Activated naive CD4-positive, alpha-beta T cell treated with anti-CD3 and anti-CD28 coated beads for 36 hours (primary cell): ENCODE measurements at places on chromosomes 16 and 17. TPM values are rescaled to one million over a fixed set of nuclear protein-coding genes. Genes with fewer than 3 reads are reported as not detected.

DNA sequence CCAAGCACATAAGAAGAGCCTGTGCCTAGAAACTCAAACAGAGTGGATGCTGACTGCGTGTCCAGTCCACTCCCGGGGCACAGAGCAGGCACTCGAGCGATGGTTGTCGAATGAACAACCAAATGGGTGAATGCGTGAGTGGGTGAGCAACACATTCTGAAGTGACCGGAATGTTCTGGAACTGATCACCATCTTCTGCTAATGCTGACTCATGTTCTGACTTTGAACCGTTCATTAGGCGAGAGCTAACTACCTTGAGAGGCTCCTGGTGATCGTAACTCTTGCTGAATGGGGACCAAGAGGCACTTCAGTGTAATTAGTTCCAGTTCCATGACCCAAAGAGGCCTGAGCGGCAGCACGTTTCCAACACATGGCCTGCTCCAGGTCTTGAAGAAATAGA lies 37.9 kb downstream of the IRF8 start:
- H3K4me3 ChIP-seq, result peak overlapping the region; percentile 55
- peak overlapping the region; percentile 96 for H3K27ac ChIP-seq
- H3K36me3 ChIP-seq, result peaks cover 5% of the 10 kb centered on the region
- no peaks in the 10 kb centered on the region for H3K27me3 ChIP-seq

The B4GALNT2 gene
- 0.02 TPM for total RNA-seq

DNA sequence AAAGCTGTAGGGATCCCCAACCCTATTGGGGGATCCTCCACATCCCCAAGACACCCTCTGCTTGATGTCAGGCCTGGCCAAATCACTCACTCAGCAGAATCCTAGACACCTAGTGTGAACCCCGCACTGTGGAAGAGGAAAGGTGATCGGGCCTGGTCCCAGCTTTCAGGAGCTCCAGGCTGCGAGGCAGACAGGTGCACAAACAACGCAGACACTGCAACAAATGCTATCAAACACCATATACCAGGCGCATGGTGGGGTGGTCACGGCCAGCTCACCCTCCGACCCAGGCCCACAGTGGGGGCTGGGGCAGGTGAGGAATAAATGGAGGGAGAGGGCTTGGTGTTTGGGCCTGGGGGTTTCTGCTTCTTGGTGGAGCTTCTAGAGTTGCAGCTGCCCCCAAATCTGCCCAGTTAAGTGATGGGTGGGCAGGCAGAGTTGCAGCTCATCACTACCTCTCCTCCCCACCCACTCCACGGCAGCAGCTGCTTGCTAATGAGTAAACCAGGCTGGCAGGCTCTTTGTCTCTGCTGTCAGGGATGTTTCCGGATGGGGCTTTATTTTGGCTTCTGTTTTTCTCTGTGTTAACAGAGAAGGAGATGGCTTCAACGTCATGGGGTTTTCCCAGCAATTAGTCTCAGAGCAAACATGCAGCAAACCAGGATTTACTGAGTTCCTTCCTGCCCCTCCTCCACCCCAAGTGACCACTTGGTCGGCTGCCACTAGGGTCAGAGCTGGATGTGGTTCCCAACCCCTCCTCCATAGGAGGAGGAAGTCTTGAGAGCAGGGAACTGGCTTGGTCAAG lies 46.6 kb downstream of the PECAM1 start:
- DNase-seq, result peak; percentile 63
- peaks cover 29% of the 10 kb centered on the region for H3K4me1 ChIP-seq
- H3K4me3 ChIP-seq, result no peak overlapping the region
- peak overlapping the region; percentile 44 for H3K27ac ChIP-seq
- no peaks in the 10 kb centered on the region for H3K36me3 ChIP-seq

The PDILT gene
- not detected for total RNA-seq

DNA sequence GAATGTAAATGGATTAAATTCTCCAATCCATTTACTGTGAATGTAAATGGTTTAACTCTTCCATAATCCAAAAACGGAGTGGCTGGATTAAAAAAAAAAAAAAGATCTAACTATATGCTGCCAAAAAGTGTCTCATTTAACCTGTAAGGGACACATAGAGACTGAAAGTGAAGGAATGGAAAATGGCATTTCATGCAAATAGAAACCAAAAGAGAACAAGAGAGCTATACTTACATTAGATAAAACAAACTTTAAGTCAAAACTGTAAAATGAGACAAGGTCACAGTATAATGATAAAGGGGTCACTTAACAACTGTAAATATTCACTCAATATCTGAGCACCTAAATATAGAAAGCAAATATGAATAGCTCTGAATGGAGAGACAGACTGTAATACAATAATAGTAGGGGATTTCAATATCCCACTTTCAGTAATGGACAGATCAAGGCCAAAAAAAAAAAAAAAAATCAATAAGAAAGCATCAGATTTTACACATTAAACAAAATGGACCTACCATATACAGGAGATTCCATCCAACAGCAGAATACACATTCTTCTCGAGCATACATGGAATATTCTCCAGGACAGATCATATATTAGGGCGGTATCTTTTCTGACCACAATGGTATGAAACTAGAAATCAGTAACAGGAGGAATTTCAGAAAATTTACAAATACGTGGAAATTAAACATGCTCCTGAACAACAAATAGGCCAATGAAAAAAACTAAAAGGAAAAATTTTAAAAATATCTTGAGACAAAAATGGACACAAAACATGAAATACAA lies 36.4 kb downstream of the CDR2 start:
- peaks cover 25% of the 10 kb centered on the region for H3K4me1 ChIP-seq
- peaks cover 84% of the 10 kb centered on the region for H3K36me3 ChIP-seq
- H3K27ac ChIP-seq, result peak overlapping the region; percentile 22
- H3K4me3 ChIP-seq, result no peak overlapping the region

The KRT39 gene
- not detected for total RNA-seq

The CES5A gene
- not detected for total RNA-seq

DNA sequence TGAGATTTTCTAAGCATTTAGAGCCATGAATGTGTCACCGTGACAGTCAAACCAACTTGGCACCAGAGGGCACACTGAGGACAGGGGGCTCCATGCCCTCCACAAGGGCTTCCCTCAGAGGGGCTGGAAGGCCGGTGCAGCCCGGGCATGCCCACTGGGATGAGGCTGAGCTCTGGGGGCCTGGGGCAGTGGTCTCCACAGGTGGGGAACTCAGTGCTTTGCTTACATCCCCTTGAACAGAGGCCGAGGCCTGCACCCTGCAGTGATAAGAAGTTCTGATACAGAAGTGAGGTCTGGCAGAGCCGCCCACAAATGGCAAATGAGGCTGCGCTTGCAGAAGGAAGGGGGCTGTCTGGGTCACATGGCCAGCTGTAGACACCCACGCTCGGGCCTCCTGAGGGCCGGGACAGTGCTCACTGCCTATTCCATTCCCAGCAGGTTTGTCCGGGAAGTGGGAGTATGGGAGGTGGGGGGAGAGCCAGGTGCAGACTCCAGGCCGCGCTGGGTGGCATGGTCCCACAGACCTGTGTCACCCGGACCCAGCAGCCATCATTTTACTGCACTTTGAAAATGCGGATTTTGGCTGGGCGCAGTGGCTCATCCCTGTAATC lies 116.8 kb upstream of the CREBBP start:
- H3K27ac ChIP-seq, result no peak overlapping the region
- H3K27me3 ChIP-seq, result no peaks in the 10 kb centered on the region
- H3K4me3 ChIP-seq, result no peak overlapping the region
- no peak for DNase-seq
- peaks cover 15% of the 10 kb centered on the region for H3K4me1 ChIP-seq

The SF3B3 gene
- 397 TPM for total RNA-seq

DNA sequence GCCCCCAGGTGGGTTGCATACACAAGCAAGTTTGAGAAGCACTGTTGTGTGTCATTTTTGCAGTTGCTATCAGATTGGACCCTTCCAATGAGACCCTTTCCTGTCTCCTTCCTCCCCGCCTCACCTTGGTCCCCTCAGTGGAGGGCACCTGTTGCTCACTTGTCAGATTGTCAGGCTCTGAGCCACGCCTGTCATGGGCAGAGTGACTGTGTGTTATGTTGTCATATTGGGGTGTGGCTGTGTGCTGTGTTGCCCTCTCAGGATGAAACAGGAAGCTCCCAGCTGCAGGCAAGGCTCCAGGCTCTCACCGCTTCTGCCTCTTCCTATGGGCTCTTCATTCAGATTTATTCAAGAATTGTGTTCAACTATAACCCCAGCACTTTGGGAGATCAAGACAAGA lies 302.9 kb downstream of the CPPED1 start:
- peak; percentile 33 for DNase-seq
- no peaks in the 10 kb centered on the region for H3K36me3 ChIP-seq
- H3K4me3 ChIP-seq, result no peak overlapping the region
- H3K27me3 ChIP-seq, result no peaks in the 10 kb centered on the region
- no peak overlapping the region for H3K27ac ChIP-seq

GRCh38 chr17:57783338-57783742 lies 38.2 kb upstream of the CCDC182 start:
- peak; percentile 88 for DNase-seq
- H3K4me3 ChIP-seq, result no peak overlapping the region
- peaks cover 12% of the 10 kb centered on the region for H3K27me3 ChIP-seq
- no peak overlapping the region for H3K27ac ChIP-seq
- no peaks in the 10 kb centered on the region for H3K36me3 ChIP-seq

DNA sequence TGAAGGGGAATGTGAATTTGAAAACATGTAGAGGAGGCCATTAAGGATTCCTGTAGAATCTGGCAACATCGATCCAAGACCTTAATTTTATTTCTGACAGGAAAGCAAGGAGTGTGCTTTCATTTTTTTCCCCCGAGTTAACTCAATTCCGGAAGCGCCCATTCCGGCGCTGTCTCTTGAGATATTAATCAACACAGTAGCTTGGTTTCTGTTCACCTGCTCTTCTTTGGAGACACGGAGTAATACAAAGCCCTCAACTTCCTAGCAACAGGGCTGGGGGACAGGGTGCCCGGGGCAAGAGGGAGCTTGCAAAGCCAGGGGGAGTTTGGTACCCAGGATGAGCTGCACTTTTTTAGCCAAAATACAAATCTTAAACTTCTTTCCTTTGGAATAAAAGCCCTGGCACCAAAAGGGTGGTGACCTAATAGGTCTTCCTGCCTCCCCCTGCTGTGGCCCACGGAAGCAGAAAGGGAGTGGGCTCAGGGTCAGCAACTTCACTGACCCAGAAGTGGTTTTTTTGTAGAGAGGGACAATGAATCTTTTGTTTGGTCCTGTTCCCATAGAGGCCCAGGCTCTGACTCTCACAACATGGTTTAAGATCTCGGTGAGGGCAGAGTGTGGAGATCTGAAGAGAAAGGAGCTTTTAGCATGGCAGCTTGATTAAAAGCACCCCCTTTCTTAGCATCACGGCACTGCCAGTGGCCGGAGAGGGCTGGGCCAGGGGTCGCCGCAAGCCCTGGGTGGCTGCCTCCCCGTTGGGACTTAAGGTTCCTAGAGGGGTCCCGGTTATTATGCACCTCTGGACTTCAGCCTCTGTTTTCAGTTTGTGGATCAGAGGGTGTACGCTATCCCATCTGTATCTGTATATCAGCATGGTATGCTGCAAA lies 207.3 kb downstream of the CCDC182 start:
- no peaks in the 10 kb centered on the region for H3K36me3 ChIP-seq
- H3K27ac ChIP-seq, result no peak overlapping the region
- no peaks in the 10 kb centered on the region for H3K27me3 ChIP-seq

DNA sequence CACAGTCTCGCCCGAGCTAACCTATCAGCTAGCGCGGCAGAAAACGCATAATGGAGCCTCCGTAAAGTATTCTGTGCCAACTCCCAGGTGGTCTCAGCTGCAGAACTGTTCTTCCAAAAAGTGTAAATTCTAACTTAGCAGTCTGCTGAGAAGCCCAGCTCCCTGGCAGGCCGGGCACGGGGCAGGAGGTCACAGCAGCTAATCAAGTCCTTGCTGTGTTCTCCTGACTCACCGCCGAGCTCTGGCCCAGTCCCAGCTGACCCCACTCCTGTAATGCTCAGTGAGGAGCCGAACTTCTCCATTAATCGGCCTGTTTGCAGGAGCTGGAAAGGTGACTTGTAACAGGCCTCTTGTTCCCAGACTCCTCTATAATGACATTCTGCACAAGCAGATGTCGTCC lies 193.3 kb downstream of the IRX3 start:
- H3K4me1 ChIP-seq, result no peaks in the 10 kb centered on the region
- no peaks in the 10 kb centered on the region for H3K27me3 ChIP-seq
- DNase-seq, result no peak
- H3K4me3 ChIP-seq, result no peak overlapping the region
- peaks cover 26% of the 10 kb centered on the region for H3K36me3 ChIP-seq

GRCh38 chr17:29722411-29723198 lies 99.9 kb upstream of the CORO6 start:
- DNase-seq, result peak; percentile 58
- H3K27me3 ChIP-seq, result no peaks in the 10 kb centered on the region
- H3K36me3 ChIP-seq, result peaks cover 8% of the 10 kb centered on the region
- peak overlapping the region; percentile 80 for H3K27ac ChIP-seq

The MED1 gene
- 52.4 TPM for total RNA-seq

The CARD14 gene
- total RNA-seq, result not detected

The CRYBA1 gene
- not detected for total RNA-seq

The MYH1 gene
- not detected for total RNA-seq
